ENCODE measurements at places on chromosomes 7 and 10.
A peak's percentile ranks its signal among the peaks of the same experiment; 100 is the strongest.

DNA sequence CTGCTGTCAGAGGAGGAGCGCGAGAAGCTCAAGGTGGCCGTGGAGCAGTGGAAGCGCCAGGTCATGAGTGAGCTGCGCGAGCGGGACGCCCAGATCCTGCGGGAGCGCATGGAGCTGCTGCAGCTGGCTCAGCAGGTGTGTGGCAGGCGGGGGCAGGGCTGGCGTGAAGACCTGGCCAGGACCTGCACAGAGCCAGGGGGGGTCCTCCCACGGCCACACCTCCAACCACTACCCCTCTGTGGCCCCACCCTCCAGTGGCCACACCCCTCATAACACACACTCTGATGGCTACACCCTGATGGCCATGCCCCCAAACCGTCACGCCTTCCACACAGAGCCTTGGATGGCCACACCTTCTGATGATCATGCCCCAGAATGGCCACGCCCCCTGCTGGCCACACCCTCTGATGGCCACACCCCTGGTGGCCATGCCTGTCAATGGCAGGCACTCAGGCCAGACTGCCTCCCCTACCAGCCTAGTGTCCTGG lies 23.4 kb upstream of the DPYSL4 start:
- no peak for DNase-seq

DNA sequence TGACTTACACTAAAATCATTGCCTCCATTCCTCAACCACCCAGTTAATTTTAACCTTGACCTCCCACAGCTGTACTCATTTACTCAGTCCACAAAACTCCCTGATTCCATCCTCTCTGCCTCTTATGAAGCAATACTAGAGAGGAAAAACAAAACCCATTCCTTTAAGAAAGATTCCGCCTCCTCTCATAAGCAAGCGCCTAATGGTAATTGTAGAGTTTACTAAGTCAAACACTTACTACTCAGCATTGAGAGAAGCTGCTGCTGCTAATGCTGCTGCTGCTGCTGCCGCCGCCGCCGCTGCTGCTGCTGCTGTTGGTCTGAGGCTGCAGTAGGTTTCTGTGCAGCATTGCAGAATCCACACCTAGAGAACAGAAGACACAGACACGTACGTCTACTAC lies 2.1 kb upstream of the ADD3 start:
- no peak for DNase-seq

DNA sequence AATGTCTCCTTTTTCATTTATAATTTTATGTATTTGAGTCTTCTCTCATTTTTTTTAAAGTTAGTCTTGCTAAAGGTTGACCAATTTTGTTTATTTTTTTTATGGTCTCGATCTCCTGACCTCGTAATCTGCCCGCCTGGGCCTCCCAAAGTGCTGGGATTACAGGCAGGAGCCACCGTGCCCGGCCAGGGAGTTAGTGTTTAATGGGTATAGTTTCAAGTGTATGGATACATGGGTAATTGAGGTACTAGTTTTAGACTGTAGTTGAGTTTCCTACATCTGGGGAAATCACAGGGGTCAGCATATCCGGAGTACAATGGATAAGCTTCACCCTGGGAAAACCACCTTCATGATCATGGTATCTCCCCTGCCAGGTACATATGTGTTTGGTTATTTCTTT lies 267.3 kb upstream of the KCND2 start:
- DNase-seq: no peak

DNA sequence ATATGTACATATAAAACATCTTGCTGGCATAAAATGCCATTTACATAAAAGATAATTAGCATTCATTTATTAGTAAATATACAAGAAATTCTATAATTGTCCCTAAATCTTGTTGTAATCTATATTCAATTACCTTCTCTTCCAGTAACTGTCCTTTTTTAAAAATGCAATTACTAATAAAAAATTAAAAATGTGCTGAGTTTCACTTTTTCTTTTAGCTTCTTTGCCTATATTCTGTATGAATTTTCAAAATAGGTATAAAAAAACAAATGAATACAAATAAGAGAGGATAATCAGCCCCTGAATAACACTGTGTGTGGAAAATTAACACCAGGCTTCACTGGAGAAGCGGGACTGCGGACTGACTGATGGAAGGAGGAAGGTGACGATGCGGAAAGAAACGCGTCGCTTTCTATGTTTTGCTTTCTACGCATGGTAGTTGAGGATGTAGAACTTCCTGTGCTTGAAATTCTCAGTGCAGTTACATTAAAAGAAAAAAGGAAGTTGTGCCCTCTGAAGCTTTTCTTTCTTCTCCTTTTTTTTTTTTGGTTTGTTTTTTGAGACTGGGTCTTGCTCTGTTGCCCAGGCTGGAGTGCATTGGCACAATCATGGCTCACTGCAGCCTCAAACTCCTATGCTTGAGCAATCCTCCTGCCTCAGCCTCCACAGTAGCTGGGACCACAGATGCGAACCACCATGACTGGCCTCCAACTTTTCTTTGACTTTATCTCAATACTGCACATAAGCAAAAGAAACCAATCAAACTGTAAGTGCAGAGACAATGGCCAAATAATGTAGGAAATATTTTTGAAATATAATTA lies 7.4 kb upstream of the ZMYND11 start:
- DNase-seq: no peak

DNA sequence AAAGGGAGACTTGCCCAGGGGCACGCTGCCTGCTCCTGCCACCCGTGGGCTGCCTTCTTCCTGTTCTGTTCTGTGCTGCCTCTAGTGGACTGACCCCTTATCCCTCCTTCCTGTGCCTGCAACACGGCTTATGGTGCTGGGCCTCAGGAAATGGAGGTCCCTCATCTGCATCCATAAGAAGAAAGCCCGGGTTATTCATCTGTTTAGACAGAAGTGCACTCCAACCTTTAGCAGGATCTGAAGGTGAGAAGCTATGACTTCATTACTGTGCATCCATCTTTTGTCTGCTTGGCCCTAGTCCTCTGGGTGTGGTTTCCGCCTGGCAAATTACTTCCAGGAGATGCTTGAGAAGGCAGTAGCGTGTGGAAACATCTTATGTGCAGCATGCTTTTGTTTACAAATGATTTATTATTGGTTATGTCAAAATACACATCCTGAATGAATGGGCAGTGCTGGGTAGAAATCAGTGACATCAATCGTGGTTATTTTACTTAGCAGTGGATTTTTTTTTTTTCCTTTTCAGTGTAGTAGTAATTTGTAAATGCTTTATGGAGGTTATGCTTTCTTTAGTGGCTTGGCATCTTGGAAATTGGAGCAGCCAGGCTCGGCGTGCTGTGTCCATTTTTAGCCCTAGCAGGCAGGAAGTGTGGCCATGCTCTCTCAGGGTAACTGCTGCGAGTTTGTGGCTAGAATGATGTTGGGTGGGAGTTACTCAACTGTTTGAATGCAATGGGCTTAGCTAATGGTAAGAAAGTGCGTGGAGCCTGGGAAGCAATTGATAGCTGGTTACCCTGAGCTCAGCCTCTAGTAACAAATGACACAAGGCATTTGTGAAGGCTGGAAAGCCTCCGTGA lies 12.7 kb downstream of the PTPRE start:
- no peak for DNase-seq

GRCh38 chr7:76233538-76234281 lies 32.0 kb downstream of the SRRM3 start:
- DNase-seq: no peak

DNA sequence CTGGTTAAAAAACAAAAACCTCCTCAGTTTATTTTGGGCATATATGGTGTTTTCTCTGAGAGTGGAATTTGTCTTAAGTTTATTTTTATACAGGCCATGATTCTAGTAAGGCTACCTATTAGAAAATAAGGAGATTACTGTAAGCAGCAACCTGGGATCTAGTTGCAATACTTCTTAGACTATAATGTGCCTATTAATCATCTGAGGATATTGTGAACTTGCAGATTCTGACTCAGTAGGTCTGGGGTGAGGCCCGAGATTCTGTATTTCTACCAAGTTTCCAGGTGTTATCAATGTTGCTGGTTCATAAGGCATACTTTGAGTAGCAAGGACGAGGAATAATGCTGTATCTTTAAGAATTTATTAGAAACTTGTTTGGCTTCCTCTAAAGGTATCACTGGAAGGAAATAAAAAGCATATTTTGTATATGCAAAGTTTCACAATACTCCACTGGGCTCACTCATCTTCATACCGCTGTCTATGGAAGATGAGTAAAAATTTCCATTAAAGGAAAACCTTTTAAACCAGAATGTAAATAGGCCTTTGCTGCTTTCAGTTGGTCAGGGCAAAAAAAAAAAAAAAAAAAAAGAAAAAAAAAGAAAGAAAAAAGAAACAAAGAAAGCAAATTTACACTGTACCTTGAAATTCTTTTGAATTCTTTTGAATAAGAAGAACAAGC lies 105.8 kb downstream of the BMPER start:
- DNase-seq: no peak

- no peak for DNase-seq
Observed at GRCh38 chr10:49117376-49118070, 2.2 kb upstream of the VSTM4 start.

DNA sequence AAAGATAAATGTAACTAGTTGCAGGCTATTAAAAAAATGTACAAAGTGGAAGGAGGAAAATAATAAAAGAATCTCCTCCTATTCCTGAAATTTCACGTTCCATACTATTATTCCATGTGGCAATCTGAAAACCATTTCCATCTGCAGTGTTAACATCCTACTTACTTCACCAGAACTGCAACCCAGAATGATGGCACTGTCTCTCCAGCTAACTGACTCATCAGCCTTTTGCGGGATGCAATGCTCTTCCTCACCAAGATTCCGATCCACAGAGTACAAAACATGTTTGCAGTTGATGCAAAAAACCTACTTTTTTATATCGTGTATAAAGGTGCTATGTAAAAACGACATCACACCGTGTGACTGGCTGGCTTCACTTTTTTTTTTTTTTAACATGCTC lies 50.8 kb downstream of the ESYT2 start:
- no peak for DNase-seq

DNA sequence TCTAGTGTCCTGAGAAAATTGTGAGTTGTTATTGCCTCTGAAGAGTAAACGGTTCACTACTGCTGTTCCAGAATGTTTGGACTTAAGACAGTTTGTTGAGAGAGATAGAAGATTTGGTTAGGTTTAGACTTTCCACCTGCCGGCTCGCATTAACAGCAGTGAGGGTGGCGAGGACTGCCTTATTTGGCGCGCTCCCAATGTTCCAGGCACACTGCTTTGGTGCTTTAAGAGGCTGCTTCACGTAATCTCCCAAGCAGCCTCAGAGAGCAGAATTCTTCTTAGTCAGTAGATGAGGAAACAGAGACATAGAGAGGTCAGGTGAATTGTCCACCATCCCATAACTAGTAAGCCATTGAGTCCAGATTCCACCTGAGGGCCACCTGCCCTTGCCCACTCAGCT lies 41.1 kb downstream of the GLRX3 start:
- DNase-seq: no peak

- no peak for DNase-seq
Observed at GRCh38 chr10:54402576-54402975, 398.5 kb downstream of the PCDH15 start.

GRCh38 chr7:44215531-44215930 lies 14.8 kb downstream of the YKT6 start:
- no peak for DNase-seq

DNA sequence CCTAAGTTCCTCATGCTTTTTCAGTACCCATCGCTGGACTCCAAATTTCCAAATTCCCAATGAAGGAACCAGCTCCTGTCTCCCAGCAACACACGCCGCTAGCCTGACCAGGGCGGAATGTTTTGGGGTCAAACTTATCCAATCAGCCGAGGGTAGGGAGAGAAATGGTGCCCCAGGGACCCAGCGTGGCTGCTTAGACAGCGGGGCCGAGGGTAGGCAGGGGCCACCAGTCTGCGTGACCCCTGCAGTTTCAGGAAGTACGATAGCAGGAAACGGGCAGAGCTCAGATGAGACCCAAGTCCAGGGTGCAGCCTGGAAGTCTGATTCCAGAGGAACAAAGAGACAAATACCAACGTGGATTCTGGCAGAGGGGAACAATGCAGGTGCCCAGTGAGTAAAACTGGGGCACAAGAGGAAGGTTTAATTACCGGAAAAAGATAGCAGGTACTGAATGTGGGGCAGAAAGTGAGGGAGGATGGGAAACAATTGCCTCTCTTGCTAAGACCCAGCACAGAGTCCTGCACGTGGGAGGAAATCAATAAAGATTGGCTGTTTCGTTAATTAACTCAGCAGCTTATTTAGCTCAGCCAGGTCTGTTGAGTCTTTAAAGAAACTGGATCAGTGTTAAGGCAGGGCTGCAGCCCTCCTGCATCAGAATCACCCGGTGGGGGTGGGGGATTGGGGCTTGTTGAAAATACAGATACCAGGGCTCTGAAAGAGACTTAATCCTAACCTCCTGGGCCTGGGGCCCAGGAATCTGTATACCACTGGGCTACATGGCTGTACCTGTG lies 50.4 kb upstream of the NFE2L3 start:
- DNase-seq: peak; percentile 40

DNA sequence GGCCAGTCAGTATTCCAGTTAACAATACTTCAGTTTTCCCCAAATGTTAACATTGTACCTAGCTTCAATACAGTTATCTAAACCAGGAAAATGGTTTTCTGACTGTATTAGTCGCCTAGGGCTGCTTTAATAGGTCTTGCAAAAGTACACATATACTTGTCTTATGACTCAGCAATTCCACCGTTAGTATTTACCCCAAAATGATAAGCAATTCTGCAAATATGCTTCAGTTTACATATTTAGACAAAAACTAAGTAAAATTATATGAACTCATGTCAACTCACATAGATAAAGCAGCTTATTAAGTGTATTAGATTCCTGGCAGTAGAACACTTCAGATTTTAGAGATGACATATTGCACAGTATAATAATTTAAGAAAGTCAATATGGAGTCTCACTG lies 363.3 kb downstream of the ARL4A start:
- no peak for DNase-seq

DNA sequence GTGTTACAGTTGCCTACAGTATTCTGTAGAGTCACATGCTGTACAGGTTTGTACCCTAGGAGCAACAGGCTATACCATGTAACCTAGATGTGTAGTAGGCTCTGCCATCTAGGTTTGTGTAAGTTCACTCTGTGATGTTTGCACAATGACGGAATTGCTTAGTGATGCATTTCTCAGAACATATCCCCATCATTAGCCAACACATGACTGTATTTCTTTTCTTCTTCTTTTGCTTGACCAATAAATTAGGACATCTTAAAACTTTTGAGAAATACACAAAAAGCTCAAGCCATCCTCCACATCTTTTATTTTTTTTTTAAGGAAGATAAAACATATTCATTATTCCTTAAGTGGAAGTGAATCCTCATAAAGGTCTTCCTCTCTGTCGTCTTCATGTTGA lies 5.4 kb upstream of the PFKFB3 start:
- no peak for DNase-seq
